ENCODE measurements at places on chromosomes 4 and X.

- DNase-seq, result no peak
Observed at GRCh38 chr4:78901882-78902281, 37.4 kb downstream of the PAQR3 start.

GRCh38 chrX:30246769-30247489 lies at the start of gene MAGEB1:
MAGEB1 (plus strand) TSS chrX:30247146; CDS start chrX:30250494, 3,348 bp downstream.
- DNase-seq, result no peak

DNA sequence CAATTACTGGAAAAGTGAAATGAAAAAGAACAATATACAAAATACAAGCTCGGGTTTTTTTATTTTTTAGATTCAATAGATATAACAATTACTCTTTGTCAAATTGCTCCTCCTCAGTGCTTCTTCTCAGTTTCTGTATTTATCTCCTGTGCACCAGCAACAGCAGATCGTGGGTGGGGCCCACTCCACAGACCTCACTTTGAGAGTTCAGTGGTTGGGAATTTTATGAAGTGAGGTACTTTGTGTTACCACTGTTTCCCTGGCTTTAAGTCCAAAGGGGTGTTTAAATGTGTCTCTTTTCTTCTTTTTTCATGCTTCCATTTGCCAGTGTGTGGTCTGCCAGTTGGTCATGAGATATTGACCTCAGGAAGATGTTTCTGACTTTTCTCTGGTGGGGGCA lies 54.4 kb downstream of the KIT start:
- no peak for DNase-seq

- DNase-seq, result no peak
Observed at GRCh38 chr4:178899084-178899483, 1456.8 kb upstream of the AGA start.

DNA sequence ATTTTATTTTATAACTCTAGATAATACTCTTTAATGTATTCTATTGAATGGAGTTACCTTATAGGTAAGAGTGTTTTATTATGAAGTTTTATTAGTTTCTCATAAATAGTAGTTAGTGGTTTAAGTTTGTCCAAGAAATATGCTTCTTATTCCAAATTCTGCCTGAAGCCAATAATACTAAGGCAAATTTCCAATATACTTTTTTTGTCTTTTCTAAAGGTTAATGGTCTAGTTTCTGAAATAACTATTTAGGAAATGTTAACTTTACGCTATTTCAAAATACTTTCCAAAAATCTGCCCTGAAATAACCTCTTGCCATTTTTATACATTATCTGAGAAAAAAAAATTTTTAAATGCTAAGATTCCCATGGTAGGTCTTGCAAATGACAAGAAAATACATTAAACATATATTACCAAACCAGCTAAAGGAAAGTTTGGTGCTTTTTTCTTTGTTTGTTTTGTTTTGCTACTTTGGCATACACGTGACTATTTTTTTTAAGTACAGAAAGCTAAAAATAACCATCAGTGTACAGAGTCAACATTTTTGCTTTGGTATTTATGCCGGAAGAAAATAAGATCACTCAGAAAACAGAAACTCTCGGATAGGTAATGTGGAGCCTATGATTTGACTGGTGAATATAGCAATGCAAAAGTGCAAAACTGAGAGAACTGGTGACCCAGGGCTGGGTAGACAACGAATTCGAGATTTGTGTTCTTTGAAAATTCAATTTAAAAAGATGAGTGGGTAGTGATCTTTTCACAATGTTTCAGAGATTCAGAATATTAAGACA lies 29.8 kb downstream of the PCDH18 start:
- DNase-seq, result no peak

- DNase-seq, result no peak
Observed at GRCh38 chr4:145984563-145984962, 45.9 kb upstream of the ZNF827 start.

- DNase-seq, result no peak
Observed at GRCh38 chr4:153001626-153002025, 65.5 kb downstream of the FHDC1 start.

DNA sequence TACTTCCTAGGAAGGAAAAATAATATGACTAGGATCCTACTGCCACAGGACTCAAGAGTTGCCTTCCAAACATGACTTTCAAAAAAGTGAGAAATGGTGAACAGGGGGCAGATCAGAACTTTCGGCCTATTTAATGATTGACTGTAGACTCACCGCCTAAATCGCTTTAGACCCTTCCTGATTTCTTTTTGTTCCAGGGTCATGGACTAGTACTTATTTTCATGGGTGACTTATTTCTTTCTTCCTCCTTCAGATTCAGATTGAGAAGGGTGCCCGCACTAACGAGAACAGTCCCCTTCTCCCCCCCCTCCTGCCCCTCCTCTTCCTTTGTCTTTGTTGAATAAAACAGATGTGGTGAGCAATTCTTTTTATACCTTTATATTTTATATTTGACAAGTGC lies 48.0 kb upstream of the KLHL8 start:
- DNase-seq, result no peak

- DNase-seq, result peak; percentile 89
Observed at GRCh38 chr4:113761620-113762185, at the start of gene CAMK2D. CAMK2D (minus strand) TSS chr4:113761738; CDS start chr4:113761068, 670 bp downstream.

DNA sequence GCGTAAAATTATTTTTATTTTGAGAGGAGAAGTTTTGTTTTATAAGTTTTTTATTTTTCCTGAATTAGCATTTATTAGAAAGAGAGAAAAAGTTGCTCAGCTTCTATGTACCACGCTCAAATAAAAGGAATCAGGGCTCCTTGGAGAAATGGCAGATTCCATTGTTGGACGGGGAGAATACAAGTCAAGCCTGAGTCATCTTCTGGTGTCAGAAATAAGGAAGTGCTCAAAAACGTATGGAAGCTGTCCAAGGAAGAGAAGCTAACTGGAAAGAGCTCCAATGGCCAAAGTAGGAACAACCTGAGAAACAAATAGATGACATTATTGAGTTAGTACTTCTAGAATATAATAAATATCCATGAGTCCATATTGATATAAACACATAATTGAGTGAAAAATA lies 89.3 kb upstream of the NEIL3 start:
- DNase-seq, result no peak

DNA sequence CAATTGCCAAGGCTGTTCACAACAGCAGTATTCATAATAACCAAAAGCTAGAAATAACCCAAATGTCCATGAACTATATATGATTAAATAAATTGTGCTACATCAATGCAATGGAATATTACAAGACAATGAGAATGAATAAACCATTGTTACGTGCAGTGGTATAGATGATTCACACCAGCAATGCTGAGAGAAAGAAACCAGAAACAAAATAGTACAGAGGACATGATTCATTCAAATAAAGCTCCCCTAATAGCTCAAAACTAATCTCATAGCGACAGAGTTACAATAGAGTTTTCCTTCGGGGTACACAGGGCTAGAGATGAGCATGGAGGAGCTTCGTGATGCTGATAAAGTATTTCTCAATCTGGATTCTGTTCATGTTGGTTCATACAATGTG lies 148.1 kb upstream of the SPANXN1 start:
- DNase-seq, result no peak

- no peak for DNase-seq
Observed at GRCh38 chr4:151296227-151296626, 19.3 kb downstream of the PRSS48 start.

DNA sequence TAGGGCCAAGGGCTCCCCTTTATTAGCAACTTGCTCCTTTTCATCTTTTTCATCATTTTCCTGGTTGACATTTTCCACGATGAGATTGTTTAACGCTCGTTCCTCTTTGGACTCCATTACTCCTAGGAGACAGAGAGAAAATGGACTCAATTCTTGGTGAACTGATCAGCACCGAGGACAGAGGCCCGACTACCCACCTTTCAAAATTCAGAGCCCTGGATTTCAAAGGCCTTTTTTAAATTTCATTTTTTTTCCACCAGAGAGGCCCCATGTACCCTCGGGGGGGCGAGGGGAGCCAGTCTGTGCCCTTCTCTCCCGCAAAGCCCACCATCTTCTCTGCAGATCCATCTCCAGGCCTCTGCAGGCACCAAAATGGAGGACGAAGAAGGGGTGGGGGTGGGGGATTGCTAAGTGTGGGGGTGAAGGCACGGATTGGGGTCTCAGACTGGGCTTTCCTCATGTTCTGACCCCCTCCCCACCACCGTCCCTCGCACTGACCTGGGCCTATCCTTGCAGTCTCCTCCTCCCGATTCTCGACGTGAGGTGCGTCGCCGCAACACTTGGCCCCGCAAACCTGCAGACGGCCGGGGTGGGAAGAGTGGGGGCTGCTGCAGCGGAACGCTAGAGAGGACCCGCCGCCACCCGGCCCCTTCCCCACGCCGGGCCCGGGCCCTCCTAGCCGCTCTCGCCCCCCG lies 783 bp downstream of the BEX2 start:
- no peak for DNase-seq

DNA sequence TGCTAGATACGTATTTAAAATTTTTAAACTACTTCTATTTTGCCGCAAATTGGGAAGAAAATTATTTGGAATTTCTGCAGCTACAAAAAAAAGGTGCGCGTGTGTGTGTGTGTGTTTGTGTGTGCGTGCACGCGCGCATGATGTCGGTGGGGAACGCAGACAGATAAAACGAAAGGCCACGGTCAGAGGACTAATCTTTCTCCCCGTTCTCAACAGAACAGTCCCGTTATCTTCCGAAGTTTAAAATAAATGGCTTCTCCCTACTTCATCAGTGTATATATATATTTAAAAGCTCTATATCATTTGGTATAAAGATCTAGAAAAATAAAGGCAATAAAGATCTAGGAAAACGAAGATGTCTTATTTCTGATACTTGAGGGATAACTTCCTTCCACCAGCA lies 1.5 kb downstream of the MGARP start:
- no peak for DNase-seq

- no peak for DNase-seq
Observed at GRCh38 chr4:77877167-77877566, 14.5 kb downstream of the MRPL1 start.

DNA sequence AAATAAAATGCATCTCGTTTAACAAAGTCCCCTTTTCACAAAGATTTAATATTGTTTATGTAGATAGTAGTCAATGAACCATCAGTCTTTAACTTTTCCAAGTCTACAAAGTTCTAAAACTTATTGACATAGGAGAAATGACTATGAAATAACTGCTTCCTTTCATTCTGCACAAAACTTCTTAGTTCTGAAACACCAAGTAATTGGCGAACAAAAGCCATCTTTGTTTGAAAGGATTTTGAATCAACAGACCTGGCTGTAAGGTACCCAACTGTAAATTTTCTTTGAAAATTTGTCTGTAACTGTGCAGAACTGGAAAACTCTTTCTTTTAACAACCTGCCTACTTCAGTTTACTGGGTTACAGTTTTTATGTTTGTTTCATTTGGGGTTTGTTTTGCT lies 25.9 kb downstream of the LEF1 start:
- DNase-seq, result no peak

- no peak for DNase-seq
Observed at GRCh38 chr4:152784490-152785350, 5.0 kb downstream of the ARFIP1 start.

DNA sequence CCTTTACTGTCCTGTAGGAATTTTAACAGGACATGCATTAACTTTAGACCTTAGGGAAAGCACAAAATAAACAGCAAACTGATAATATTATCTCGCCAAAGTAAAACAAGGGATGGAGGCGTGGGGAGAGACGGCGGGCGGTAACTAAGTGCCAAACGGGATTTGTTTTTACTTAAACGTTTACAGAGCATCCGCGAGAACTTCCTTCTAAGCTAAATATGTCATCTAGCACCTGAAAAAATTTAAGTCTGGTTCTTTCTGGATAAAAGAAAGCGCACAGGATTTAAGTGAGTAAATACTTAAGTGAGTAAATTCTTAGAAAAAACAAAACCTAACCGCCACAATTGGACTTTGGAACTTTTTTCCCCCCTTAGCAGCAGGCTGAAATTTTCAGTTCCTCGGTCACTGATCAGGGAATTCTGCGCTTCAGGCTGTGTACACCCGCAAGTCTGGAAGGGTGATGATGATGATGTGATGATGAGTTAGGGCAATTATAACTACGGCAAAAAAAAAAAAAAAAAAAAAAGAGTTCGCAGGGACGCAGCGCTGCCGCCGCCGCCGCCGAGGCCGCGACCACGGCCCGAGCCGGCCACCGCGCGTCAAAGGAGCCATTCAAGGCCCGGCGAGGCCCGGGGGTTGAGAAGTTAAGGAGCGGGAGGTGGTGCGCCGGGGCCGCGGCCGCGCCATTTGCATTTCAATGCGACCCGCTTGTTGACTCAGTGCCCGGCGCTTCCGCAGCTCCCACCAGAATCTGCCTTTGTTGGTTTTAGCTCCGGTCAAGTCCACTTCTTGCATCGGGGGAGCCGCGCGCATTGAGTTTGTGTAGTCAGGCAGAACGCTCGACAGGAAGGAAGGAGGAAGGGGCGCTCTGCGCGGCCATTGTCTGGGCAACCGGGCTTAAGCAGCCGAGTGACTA lies 108.8 kb downstream of the SPRY1 start:
- peak; percentile 37 for DNase-seq

DNA sequence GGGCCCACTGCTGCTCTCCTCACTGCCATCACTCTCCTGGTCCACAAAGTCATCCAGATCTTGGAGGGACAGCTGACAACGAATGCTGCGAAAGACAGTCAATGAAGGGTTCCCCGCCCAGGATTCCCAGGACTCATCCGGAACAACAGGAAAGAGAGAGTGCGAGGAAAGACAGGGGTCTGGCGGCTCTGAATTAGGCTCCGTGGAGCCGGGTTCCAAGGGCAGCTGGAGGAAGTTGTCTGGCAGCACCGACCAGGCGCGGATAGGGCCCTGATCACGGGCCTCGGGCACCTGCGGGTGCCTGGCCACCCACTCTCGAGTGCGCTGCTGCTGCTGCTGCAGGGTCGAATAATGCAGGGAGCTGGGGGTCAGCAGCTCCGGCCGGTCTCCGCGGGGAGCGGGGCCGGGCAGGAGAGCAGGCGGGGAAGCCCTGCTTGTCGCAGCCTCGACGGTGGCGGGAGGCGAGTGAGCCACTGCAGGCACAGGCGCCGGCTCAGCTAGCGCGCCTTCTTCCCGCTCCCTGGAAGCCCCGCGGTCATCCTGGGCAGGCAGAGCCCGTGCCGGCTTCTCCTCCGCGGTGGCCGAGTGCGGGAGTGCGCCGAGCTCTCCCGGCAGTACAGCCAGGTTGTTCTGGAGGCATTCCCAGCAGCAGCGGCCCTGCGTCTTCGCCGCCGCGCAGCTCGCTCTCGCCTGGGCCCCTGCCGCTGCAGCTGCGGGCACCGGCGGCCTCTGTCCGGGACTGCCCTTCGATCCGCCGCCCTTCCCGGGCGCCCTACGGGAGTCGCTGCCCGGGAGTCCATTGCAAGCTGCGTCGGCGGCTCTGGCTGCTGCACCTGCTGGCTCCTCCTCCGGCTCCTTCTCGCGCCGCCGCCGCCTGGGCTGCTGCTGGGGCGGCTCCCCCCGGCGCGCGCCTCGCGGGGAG lies 1.1 kb downstream of the SOWAHB start:
- DNase-seq, result no peak

DNA sequence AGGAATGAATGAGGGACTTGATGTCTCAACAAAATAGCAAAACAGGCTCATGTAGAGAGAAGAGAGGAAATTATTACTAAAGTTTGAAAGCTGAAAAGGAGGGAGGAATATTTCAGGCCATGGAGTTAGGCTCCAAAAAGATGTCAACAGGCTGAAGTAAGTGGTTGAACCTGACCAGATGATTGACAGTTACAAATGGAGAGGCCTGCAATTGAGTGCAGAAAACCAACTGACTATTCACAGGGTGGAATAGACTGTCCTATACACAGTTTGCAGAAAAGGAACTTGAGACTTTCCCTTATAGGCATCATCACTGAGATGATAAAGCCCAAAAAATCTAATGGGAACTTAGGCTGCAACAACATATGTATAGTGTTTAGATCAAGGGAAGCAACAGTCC lies 233.3 kb downstream of the AR start:
- DNase-seq, result no peak

GRCh38 chr4:88378691-88379559 lies at the start of gene HERC6:
HERC6 (plus strand) TSS chr4:88378852; CDS start chr4:88378922, 70 bp downstream.
- DNase-seq, result peak; percentile 77

GRCh38 chr4:94714365-94715160 lies 43.2 kb upstream of the BMPR1B start:
- DNase-seq, result no peak

All from urinary bladder (tissue), 4 donors.